ENCODE measurements at places on chromosomes 3 and 15.

DNA sequence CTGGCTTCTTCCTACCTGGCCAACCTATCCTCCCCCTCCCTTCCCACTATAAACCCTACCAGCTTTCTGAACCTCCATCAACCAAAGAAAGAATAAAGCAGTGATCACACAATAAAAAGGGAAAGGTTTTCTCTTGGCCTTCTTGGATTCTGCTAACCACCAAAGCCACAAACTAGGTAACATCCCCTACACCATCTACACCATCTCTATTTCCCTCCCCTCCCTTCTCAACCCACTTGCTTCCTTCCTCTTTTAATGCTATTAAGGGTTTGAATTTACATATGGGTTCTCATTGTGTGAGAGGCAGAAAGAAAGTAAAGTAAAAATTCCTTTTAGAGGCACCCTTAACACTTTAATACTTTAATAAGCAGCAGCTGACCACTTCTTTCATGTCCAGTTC lies 25.8 kb upstream of the RSL24D1 start:
- no peak for DNase-seq

DNA sequence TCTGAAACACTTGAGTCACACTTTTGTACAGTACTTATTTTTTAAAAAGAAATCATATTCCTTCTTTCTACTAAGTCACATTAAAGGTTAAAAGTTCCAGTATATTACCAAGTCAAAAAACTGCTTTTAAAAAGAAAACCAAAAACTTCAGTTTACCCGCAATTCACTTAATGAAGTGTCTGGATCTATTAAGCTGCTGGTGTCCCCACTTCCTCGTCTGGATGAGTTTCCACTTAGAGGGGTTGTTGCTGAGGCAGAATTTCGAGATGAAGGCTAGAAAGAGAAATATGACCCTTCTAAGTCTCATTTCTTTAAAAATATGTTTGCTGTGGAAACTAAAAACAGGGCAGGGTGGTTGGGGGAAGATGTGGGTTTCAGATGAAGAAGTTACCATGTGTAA lies 79.7 kb downstream of the LRRFIP2 start:
- no peak for DNase-seq

DNA sequence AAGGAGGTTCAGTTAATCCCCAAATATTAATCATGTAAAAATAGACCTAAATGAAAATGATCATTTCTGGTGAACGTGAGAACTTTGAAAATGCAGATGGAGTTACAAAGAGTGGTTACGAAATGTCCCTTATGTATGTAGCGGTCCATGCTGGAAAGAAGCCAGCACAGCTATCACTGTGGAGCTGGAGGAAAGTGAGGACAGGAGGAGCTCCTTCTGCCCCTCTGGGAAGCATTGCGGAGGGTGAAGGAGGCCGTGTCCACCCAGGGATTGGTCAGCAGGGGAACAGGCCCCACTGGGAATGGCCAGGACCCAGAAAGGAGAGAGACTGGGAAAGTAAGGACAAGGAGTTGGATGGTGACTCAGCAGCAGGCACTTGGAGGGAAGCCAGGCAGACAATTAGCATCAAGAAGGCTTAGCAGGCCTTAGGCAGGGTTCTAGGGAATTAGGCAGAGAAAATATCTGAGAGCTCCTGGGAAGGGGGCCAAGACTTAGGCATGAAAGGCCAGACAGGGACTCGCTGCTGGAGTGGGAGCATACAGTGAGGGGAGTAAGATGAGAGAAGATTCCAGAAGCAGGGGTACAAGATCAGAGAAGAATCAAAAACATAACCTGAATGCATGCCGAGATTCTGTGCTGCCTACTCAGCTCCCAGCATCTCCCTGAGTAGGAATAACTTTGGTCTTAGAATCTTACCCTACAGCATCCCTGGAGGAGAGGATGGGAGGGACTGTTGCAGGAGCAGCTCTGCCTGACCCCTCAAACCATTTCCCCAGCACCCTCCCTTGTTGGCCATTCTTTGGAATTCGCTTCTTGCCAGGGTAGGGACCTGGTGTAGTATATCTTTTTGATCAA lies 171.0 kb upstream of the UMPS start:
- peak; percentile 98 for DNase-seq

DNA sequence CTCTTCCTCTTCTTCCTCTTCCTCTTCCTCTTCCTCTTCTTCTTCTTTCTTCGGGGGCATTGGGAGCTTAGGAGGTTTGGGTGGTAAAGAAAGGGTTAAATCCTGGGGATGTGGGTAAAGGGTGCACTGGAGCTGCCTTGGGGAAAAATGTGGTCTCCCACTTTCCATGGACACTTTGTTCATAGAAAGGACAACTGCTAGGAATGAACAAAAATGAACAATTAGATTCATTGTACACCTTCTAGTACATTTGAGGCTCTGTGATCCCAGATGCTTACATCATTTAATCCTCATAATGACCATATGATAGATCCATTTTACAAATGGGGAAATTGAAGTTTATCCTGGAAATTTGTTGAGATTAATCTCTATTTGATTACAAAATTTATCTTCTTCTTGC lies 699.7 kb downstream of the TUSC7 start:
- DNase-seq, result no peak

DNA sequence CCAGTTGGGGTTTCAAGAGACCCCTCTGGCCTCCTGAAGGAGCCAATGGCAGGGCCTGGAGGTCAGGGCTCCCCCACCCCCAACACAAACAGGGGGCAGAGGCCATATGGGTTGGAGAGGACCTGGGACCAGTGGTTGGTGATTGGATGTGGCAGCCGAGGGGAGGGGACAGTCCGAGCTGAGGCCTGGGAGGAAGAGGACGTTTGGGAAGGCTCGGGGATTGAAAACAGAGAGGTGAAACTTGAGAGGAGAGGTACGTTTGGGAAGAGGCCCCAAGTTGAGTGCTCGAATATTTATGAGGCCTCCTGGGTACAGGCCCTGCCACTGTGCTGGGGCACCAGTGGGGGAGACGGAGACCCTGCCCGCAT lies 53.7 kb downstream of the DNAJB8 start:
- no peak for DNase-seq

DNA sequence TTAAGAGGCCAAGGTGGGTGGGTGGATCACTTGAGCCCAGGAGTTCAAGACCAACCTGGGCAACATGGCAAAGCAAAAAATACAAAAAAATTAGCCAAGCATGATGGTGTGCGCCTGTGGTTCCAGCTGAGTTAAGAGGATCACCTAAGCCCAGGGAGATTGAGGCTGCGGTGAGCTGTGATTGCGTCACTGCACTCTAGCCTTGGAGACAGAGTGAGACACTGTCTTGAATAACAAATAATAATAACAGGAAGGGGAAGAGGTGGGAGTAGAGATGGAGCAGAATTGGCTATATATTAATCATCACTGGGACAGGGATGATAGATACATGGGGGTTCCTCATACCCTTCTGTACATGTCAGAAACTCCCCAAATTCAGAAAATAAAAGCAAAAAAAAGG lies 23.8 kb upstream of the NMB start:
- no peak for DNase-seq

GRCh38 chr3:40299721-40300335 lies 9.7 kb upstream of the EIF1B start:
- DNase-seq, result peak; percentile 48

DNA sequence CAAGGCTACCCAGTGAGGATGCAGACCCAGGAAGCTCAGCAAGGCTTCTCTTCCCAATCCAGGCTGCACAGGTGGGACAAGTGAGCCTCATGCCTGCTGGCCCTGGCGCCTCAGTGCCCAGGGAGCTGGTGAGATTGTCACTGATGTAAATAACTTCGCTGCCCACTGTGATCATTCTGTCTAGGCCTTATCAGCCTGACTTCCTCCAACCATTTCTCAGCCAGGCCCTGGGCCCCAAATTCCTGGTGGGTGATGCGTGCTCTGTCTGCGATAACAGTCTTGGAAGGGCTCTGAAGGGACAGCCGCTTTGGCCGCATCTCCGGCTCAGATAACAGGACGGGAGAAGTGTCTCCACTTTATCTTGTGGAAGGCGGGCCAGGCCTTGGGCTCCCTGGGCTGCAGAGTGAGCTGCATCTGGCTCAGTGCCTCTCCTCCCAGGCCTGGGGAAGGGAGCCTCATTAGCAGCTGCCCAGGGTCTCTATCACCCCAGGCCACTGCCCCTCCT lies 2.2 kb upstream of the FBLN2 start:
- DNase-seq, result peak; percentile 89

DNA sequence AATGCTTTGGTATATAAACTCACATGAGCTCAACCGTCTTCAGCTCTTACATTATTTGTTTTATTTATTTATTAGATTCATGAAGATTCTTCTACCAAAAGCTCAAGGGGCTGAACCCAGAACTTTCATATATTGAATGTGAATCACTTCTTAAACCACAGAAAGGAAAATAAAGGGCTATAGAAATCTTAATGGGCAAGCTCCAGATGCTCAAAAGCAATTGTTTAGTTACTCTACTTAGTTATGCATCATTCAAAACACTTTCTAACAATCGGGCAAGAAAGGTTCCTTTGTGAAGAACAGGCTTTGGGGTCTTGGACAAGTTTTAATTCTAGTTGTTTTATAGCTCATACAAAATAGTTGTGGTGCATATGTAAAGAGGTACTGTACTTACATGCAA lies 380.2 kb downstream of the TIGIT start:
- no peak for DNase-seq

GRCh38 chr3:122864498-122864897 lies 69.6 kb downstream of the SLC49A4 start:
- DNase-seq, result no peak

DNA sequence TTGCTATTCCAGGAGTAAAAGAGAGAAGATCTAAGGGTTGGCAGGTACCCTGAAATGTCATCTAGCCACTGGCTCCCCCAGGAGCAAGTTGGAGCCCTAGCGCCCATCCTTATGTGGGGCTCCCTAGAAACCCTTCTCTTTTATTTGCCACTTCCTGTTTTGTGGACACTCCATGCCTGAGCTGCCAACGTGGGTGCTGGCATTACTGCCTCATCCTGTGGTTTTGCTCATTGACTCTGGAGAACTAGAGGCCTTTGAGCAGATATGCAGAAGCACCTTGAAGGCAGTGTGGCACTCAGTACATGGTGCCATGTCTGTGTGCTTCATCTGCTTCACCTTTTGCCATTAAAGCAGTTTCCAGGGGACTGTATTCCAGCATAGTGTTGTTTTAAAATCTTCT lies 8.1 kb downstream of the EDEM1 start:
- DNase-seq, result peak; percentile 80

DNA sequence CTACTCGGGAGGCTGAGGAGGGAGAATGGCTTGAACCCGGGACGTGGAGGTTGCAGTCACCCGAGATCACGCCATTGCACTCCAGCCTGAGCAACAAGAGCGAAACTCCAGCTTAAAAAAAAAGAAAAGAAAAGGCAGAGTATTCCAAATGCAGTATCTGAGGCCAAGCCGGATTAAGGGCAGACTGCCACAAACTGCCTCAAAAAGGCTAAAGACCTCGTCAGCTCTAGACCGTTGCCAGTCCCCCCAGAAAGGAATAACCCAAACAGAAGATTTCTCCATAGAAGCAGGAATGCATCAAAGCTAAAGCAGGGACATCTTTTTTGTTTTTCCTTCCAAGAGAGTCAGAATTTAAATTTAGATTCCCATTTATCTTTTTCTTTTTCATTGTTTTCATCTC lies 72.9 kb downstream of the TM4SF4 start:
- no peak for DNase-seq

DNA sequence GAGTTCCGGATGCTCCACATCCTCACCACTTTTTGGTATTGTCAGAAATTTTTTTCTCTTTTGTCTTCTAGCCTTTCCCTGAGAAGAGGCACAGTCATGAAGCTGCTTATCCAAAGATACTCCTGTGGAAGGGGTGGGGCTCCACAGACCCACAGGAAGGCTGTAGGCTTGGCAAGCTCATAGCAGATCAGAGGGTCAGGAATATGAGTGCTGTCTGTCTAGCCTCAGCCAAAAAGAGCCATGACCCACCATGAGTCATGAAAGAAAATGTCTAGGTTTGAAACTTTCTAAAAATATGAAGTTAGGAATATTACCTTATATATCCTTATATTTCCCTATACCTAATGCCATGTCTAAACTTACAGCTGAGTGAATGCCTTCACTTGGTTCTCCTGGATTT lies 118.2 kb upstream of the THBS1 start:
- DNase-seq, result no peak

GRCh38 chr3:81045246-81045645 lies 716.2 kb downstream of the GBE1 start:
- no peak for DNase-seq

GRCh38 chr3:107208796-107209195 lies 168.4 kb upstream of the CCDC54 start:
- no peak for DNase-seq

DNA sequence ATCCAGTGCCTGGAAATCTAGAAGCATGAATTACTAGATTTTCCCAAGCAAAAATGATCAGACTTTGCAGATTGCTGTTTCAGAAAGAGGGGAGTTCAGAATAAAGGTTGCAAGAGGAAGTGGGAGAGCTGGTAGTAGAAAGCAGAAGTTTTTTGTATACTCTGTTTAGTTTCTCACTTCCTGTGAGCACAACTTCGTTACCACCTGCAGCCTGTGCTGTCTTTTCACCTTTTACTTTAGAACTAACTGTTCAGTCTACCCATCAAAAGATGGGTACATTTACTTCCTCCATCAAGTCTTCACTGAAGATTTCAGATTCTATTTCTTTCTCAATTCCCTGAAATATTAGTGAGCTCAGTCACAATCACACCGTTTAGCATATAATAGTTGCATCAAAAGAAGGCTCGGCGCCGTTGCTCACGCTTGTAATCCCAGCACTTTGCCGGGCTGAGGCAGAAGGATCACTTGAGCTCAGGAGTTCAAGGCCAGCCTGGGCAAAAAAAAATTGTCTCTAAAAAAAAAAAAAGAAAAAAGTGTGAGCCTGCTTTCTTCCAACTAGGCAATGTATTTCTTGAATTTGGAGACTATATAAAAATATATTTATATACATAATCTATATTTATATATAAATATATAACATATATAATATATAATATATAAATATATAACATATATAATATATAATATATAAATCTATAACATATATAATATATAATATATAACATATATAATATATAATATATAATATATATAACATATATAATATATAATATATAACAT lies 1.8 kb upstream of the CEP97 start:
- no peak for DNase-seq

DNA sequence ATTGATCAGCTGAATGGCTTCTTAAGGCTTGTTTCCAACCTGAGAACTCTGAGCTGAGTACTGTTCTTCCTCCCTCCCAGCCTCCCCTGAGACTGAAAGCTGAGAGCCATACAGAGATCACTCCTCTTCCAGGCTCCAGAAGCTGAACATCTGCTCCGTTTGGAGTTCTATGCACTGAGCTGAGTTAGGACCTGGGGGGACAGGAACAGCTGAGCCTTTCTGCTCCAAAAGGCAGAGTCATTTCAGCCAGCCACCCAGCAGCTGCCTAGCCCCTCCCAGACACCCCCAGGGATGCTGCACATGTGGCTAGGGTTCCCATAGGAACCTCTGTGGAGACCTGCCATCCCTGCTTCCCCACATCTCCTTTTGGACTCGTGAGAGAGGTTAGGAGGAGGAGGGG lies 64.2 kb upstream of the GLCE start:
- no peak for DNase-seq

DNA sequence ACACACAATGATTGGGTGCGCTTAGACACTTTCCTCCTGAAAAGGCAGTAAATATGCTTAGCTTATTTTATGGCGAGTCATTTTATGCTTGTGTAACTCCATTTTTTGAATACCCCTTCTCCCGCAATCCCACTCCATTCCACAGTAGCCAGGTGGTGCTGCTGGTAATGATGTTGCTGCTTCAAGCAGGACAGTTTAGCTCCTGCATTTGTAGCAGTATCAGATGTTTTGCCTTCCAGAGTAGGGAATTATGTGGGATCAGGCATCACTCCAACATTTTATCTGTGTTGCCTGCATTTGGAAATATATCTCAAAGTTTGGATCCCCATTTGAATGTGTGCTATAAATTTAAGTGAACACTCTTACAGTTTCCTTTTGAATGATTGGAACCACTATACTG lies 302.1 kb upstream of the SGO1 start:
- DNase-seq, result no peak
